ENCODE measurements at places on chromosomes 12 and 14.

GRCh38 chr14:61296719-61297502 lies 15.8 kb upstream of the TMEM30B start:
- DNase-seq, result peak; percentile 43

DNA sequence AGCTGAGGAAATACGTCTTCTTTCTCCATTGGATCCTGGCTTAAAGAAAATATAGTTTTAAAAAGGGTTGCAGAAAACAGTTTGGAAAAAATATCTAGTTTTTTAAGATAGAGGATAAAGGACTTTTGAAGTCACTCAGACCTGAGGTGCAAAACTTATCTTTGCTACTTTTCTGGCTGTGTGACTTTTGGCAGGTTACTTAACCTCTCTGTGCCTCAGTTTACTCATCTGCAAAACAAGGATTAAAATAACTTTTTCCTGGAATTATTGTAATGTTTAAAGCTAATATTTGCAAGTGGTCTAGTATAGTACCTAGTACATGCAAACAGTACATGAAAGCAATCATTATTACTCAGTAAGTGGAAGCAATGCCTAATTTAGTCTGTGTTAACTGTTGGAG lies 176.8 kb downstream of the TBX5 start:
- DNase-seq, result no peak

- DNase-seq, result peak; percentile 26
Observed at GRCh38 chr14:74207943-74208342, 31.3 kb upstream of the VSX2 start.

DNA sequence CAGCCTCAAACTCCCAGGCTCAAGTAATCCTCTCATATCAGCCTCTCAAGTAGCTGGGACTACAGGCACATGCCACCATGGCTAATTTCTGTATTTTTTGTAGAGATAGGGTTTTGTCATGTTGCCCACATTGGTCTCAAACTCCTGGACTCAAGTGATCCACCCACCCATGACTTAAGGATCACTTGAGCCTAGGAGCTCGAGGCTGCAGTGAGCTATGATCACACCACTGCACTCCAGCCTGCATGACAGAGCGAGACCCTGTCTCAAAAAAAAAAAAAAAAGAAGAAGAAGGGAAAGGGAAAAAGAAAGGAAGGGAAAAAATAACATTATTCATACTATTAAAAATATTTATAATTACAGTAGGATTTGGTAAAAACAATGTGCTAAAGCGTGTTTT lies 19.2 kb downstream of the EPS8 start:
- DNase-seq, result no peak

DNA sequence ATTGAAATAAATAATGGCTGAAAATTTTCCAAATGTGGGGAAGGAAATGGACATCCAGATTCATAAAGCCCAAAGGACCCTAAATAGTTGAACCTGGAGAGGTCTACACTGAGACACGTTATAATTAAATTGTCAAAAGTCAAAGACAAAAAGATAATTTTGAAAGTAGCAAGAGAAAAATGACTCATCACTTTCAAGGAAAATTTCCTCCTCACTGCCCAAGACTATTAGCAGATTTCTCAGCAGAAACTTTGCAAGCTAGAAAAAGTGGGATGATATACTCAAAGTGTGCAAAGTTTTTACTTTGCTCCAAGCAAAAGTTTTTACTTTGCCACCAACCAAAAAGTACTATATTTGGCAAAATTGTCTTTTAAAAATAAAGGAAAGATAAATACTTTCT lies 15.9 kb upstream of the KRT83 start:
- no peak for DNase-seq

- DNase-seq, result no peak
Observed at GRCh38 chr12:62138527-62138926, 121.7 kb upstream of the USP15 start.

DNA sequence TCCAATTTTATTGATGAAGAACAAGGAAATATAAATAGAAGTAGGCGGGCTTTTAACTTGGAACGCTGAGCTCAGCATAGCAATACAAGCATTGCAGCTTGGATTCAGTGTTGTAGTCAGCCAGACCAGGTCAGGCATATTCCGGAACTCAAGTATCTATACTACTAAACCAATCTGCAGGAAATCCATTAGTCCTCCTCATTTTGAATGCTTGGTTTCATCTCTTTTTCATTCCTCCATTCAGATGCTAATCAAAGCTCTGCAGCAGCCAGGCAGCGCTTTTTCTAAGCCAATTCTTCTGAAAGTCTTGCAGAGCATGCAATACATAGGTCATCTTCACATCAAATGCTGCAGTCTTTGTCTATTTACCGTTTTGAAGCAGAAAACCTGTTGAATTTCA lies 49.0 kb downstream of the KIF21A start:
- no peak for DNase-seq

- DNase-seq, result no peak
Observed at GRCh38 chr14:56338674-56339073, 220.5 kb downstream of the PELI2 start.

DNA sequence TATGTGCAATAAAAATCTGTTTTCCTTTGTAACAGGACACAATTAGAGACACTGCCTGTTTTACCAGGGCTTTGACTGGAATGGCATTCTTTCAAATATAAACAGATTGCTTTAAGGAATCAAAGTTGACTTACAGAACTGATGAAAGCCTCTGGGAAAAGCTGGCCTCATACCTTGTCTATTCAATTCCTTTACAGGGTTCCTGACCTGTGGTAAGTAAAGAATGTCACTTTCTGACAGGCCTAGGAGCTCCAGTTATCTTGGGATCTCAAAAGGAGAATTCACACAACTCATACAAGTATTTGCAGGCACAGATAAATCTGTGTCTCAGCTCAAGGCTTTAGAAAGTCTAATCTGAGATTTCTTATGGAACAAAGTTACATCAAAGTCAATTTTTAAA lies 88.4 kb downstream of the BCAT1 start:
- DNase-seq, result no peak

GRCh38 chr14:76829650-76830421 lies 3.6 kb downstream of the LRRC74A start:
- DNase-seq, result peak; percentile 99
